KG1 (cell line): ENCODE measurements at places on chromosomes 4 and X.

GRCh38 chrX:25807022-25807421 is 331.1 kb upstream of the MAGEB18 start:
- no peak for DNase-seq

DNA sequence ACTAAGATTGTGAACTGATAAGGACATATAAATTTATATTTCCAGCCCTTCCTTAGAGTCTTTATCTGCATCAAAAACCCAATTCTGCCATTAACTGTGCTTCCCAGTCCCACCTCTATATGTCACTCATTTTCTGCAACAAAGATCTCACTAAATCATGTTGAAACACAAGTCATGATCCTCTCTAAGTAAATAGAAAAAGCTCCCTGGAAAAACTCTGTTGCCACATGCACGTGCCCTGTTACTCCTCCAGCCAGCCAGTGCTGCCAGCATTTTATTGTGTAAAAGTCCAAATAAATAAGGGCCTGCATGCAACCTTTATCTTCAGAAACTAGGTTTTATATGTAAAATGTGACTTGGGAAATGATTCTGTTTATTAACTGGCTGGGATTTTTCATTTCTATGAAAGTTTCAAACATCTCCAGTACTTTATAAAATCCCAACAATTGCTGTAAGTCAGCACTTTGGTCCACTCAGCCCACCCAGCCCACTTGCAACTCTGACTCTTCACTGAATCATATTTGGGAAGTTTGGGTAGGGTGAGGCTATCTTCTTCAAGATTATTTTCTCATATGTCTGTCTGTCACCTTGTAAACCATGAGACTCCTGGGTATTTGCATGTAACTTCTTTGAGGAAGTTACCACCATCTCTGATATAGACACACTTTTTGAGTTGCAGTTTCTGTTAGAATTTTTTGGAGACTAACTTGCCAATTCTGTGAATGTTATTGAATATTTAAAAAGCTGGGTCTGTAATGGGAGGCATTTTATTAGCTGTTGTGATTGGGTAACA is 40.0 kb upstream of the SMARCA5 start:
- DNase-seq = no peak

GRCh38 chr4:67082746-67083145 is 462.6 kb downstream of the CENPC start:
- DNase-seq = no peak

- peak; percentile 7 for DNase-seq
These were observed 38.7 kb downstream of the ARHGEF9 start for GRCh38 chrX:63746278-63746677.

GRCh38 chr4:95640311-95640710 is 91.5 kb upstream of the UNC5C start:
- DNase-seq = no peak

DNA sequence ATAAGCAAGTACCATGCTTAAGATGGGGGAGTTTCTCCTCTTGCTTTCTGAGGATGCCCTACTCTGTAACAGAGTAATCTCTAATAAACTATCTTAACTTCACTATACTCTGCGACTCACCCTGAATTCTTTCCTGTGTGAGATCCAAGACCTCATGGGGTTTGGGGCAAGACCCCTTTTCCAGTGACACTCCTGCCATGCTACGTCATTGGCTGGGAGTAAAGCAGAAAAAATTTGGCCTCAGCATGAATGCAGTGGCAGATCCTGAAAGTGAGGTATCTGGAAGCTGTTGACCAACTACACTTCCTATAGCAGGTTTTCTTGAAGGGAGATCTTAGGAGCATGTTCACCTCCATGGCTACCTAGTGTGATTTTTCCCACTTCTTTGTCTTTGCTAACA is 109.1 kb upstream of the MED14 start:
- DNase-seq = no peak

GRCh38 chr4:30559481-30559880 is 160.7 kb upstream of the PCDH7 start:
- no peak for DNase-seq

DNA sequence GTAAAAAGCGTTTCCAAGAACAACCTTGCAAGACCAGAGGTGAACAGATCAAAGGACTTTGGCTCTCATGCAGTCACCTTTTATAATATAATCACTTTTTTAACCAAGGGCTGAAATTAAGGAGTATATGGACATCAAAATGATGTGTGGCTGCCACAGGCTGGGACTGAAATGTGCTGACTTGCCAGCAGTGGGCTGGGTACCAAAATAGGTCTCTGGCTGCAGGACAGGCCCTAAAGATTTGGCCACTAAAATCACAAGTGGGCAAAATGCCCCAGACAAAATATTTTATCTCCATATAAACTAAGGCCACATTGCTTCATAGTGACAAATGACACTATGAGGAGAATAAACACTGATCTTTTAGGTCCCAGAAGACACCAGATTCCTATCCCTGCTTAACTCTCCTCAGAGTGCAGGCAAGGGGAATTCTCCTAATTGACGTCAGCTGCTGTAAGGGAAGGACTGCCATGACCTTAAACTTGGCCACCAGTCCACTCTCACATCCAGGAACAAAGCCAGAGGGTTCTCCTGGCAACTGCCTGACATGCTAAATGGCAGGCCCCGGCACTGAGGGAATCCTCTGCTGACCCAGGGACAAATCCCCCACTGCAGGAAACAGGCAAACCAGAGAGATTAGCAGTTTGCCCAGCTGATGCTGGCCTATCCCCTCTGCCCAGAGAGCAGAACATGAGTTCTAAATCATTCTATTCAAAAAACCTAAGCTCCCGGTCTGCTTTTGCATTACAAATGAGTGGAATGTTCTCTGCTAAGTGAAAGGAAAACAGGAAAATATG is 155.8 kb downstream of the PPP3CA start:
- no peak for DNase-seq

DNA sequence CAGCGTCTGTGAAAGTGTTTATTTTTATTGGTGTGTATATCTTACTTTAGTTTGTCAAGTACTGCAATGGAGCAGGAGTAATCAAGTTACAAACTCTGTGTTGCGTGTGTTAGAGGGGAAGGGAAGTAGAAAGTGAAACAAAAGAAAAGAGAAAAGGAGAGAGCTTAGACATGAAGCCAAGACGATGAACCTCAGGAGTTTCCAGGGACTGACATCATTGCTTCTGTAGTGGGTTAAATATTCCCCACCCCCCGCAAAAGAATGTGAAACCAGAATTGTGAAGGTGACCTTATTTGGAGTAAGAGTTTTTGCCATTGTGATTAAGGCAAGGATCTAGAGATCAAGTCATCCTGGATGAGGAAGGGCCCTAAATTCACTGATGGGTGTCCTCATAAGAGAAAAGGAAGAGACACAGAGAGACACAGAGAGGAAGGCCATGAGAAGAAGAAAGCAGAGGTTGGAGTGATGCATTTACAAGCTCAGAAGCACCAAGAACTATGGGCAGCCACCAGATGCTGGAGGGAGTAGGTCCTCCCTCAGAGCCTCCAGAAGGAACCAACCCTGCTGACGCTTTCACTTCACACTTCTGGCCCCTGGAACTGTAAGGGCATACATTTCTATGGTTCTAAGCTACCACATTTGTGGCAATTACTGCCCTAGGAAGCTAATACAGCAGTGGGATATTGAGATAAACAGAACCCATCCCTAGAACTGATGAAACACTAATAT is 173.6 kb upstream of the SFRP2 start:
- DNase-seq = no peak

DNA sequence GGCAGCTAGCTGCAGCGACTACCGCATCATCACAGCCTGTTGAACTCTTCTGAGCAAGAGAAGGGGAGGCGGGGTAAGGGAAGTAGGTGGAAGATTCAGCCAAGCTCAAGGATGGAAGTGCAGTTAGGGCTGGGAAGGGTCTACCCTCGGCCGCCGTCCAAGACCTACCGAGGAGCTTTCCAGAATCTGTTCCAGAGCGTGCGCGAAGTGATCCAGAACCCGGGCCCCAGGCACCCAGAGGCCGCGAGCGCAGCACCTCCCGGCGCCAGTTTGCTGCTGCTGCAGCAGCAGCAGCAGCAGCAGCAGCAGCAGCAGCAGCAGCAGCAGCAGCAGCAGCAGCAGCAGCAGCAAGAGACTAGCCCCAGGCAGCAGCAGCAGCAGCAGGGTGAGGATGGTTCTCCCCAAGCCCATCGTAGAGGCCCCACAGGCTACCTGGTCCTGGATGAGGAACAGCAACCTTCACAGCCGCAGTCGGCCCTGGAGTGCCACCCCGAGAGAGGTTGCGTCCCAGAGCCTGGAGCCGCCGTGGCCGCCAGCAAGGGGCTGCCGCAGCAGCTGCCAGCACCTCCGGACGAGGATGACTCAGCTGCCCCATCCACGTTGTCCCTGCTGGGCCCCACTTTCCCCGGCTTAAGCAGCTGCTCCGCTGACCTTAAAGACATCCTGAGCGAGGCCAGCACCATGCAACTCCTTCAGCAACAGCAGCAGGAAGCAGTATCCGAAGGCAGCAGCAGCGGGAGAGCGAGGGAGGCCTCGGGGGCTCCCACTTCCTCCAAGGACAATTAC is 1.4 kb downstream of the AR start:
- DNase-seq = no peak

- no peak for DNase-seq
These were observed 42.4 kb downstream of the SLC7A11 start for GRCh38 chr4:138199568-138200235.

GRCh38 chrX:18931972-18932371 is 51.9 kb downstream of the PHKA2 start:
- DNase-seq = no peak

DNA sequence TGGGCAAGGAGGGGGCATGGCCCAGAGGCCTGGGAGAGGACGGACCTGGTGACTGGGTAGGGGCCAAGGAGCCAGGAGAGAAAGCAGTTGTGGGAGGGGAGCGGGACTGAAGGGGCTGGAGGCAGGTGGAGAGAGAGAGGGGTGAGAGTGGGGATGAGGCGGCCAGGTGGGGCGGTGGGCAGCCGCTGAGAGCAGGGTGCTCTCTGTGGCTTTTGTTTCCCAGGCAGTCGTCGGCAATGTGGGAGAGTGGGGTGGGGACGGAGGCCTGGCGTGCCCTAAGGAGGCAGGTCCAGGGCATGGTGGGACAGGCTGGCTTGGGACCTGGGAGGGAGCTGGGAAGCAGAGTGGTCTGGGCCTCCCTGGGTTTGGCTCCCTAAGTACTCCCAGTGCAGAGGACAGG is 3.2 kb upstream of the ATP2B3 start:
- DNase-seq = no peak

GRCh38 chrX:46666831-46667230 is 92.1 kb downstream of the SLC9A7 start:
- DNase-seq = no peak

DNA sequence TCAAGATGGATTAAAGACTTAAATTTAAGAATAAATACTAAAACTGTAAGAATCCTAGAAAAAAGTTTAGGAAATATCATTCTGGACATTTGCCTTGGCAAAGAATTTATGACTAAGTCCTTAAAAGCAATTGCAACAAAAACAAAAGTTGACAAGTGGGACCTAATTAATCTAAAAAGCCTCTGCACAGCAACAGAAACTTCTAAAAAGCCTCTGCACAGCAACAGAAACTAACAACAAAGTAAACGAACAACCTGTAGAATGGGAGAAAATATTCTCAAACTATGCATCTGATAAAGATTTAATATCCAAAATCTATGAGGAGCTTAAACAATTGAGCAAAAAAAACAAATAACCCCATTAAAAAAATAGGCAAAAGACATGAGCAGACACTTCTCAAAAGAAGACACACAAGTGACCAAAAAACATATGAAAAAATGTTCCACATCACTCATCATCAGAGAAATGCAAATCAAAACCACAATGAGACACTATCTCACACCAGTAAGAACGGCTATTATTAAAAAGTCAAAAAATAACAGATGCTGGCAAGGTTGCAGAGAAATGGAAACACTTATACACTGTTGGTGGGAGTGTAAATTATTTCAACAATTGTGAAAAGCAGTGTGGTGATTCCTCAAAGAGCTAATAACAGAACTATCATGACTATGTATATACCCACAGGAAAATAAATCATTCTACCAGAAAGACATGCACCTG is 5.5 kb upstream of the OPRPN start:
- DNase-seq = no peak

- no peak for DNase-seq
These were observed 70.4 kb upstream of the ANXA3 start for GRCh38 chr4:78481180-78481579.

- no peak for DNase-seq
These were observed 126.0 kb upstream of the RBPJ start for GRCh38 chr4:26194764-26195163.

DNA sequence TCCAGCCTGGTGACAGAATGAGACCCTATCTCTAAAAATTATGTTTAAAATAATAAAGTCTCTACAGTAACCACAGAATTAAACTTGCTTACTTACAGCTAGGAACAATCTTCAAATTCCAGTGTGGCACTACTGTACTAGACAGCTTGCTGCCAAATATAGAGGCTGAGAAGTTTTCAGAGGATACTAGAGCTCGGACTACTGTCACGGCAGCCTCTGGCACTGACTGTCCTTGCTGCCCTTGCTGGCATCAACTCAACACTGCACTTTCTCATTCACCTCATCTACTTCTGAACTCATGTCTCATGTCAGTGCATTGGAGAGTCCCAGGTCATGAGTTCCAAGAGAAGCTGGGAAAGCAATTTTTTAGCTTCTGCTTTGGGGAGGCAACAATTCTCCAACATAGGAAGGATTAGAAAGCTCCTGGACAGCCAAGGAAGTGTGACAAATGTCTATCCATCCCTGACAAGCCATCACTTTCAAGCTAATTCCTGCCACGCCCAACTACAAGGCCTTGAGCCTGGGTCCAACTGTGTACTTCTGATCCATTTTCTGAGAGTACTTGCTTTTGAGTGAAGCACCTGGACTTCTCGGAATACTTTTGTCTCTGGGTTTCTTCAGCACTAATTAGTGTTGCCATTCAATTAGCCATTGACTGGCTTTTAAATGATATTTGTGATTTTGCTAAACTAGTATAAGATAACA is 98.6 kb upstream of the NR3C2 start:
- no peak for DNase-seq

DNA sequence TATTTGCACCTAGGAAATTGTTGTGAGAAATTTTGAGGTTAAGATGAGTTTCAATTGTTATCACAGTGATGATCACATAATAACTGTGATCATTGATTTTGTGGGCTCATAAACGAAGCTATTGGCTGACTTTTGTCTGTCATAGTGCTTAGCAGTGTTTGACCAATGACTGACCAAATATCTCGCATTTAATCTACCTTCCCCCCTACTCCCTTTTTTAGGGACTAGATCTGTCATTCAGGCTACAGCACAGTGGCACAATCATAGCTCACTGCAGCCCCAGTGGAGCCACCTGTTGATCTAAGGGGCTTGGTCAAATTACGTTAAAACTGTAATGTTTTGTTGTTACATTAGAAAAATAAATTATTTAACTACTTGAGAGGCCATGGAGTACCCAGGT is 1.5 kb downstream of the FUNDC2 start:
- DNase-seq = no peak

DNA sequence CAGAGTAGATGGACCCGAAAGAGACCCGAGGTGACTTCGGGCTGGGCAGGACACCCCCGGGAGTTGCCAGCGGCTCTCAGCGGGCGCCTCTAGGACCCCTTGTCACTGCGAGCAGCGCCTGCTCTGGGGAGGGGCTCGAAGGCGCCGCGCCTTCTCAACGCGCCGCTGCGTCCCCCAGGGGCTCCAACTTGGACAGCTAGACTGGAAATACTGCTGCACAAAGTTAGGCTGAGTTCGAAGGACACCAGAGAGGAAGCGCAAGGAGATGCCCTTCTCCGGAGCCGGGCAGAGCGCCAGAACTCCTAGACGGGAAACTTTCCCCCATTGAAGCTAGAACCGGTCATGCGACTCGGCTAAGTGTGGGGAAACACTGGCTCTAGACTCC is 493 bp upstream of the KCNIP4 start:
- no peak for DNase-seq
